Myocyte (in vitro differentiated cells): ENCODE measurements at places on chromosomes 3 and 15.
A peak's percentile ranks its signal among the peaks of the same experiment; 100 is the strongest.

DNA sequence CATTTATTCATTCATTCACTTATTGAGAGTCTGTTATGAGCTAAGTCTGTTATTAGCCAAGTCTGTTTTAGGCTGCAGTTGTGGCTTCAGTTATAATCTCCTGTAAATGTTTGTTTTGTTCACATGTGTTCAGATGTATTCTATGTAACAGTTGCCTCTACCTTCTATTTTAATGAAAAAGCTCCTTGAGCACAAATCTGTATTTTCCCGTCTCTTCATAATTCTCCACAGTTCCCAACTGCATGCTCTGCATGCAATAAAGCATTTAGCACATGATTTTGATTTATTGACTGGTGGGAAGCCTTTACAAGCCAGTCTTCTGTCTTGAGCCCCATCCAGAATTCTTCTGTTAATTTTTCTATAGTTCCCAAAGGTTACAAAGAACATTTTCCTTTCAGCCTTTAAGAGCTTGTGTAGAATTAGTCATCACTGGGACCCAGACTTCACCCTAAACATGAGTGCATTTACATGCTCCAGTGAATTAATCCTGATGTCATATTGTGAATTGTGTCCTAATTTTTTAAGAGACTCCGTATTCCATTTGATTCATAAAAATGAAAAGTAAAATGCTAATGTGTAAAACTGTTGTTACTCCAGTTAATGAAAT lies 122.3 kb upstream of the NR2E3 start:
- no peak for DNase-seq

GRCh38 chr3:142580061-142580423 lies 1.5 kb upstream of the ATR start:
- DNase-seq = no peak

GRCh38 chr3:177725165-177725564 lies 527.9 kb upstream of the TBL1XR1 start:
- DNase-seq = peak; percentile 49

DNA sequence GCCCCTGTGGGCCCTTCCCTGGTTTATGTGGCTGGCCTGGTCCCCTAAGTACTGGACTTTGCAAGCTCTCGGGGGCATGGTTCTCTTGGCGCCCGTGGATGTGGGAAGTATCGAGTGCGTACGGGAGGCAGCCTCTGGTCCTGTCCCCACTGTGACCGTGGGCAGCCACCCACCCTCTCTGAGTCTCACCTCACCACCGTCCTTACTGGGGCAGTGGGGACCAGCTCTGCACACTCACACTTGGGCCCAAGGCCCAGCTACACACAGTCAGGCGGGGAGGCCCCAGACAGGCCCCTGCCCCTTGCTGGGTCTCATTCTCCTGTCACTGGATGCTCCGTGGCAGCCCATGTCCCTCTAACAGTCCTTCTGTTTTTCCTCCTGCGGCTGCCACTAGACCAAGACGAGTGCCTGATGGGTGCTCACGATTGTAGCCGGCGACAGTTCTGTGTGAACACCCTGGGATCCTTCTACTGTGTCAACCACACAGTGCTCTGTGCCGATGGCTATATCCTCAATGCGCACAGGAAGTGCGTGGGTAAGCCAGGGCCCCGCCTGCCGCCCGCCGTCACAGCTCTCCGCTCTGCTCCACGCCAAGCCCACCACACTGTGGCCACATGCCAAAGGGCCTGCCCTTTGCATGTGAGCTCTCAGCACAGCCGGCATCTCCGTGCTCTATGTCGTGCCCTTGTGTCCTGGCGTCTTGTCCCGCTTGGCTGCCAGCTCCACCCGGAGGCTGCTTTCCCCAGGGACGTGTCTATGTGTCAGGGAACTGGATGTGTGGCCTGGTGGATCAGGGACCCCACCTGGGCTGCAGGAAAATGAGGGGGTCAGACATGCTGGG lies 72.7 kb downstream of the FBLN2 start:
- DNase-seq = no peak

DNA sequence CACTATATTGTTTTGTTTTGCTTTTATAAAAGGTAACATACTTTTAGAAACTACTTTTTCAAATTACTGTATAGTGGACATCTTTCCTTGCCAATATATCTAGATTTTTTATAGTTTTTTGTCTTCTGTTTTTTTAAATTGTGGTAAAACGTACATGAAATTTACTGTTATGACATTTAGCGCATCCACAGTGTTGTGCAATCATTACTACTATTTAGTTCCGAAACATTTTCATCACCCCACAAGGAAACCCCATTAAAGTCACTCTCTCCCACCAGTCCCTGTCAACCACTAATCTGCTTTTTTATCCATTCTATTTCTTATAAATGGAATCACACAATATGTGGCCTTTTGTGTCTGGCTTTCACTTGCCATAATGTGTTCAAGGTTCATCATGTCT lies 54.8 kb downstream of the TMEM266 start:
- no peak for DNase-seq

GRCh38 chr3:57951066-57951882 lies 56.9 kb upstream of the FLNB start:
- DNase-seq = peak; percentile 78

DNA sequence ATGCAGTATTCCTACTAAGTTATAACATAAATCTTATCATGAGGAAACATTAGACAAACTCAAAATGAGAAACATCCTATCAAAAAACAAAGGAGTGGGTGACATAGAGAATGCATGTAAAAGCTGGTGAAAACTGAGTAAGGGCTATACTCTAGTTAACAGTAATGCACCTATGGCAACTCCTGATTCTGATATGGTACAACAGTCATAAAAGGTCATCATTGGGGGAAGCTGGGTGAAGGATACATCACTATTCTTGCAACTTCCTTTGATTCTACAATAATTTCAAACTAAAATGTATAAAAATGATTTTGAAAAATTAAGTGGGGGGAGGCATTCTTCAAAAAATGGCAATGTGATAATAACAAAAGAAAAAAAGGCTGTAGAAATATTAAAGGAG lies 6.8 kb downstream of the PIK3R4 start:
- no peak for DNase-seq

GRCh38 chr3:132561003-132561402 lies 36.1 kb upstream of the ACKR4 start:
- DNase-seq = no peak

DNA sequence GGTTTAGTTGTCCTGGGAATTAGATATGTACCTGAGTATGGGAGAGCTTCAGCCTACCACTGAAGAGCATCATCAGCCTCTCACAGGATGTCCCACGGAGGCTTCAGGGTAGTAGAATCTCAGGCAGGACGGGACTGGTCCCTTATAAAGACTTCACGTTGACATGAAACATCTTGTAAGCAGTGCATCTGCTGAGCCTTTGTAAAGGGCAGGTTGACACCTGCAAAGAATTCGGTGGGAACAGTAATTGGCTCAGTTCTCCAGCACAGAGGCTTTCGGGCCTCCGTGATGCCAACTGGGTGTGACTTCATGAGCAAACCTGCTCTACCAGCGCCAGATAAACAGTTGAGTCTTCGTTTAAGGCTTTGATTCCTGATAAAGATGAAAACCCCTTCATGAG lies 26.9 kb upstream of the AVEN start:
- DNase-seq = no peak

GRCh38 chr3:94311651-94312050 lies 248.8 kb downstream of the NSUN3 start:
- no peak for DNase-seq
